Chondrocyte (in vitro differentiated cells): ENCODE measurements at places on chromosomes 3 and 15. TPM values are rescaled to one million over a fixed set of nuclear protein-coding genes. Genes with fewer than 3 reads are reported as not detected.

DNA sequence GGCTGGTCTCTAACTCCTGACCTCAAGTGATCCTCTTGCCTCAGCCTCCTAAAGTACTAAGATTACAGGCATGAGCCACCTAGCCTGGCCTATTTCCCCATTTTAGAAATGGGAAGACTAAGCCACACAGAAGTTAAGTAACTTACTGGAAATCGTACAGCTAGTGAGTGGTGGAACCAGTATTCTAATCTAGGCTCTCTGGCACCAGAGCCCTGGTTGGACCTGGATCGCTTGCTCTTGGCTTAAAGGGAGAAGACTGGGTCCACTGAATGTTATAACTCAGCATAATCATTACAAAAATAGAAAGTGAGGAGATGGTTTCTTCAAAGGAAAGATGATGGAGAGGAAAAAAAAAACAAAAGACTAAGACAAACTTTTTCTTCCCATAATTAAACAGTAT is 37.4 kb upstream of the CNTN3 start:
- no peak overlapping the region for H3K27ac ChIP-seq
- H3K27me3 ChIP-seq: no peaks in the 10 kb centered on the region
- H3K4me3 ChIP-seq: no peak overlapping the region
- H3K4me1 ChIP-seq: no peaks in the 10 kb centered on the region

- H3K4me1 ChIP-seq: peaks cover 7% of the 10 kb centered on the region
- DNase-seq: no peak
- H3K36me3 ChIP-seq: peaks cover 3% of the 10 kb centered on the region
- no peak overlapping the region for H3K27ac ChIP-seq
- H3K27me3 ChIP-seq: peaks cover 5% of the 10 kb centered on the region
- H3K4me3 ChIP-seq: no peak overlapping the region
Observed at GRCh38 chr3:40718681-40719080, 193.9 kb downstream of the ZNF621 start.

GRCh38 chr15:70447521-70447920 is 315.8 kb downstream of the UACA start:
- no peaks in the 10 kb centered on the region for H3K4me1 ChIP-seq
- H3K27me3 ChIP-seq: peaks cover 61% of the 10 kb centered on the region
- H3K4me3 ChIP-seq: no peak overlapping the region

DNA sequence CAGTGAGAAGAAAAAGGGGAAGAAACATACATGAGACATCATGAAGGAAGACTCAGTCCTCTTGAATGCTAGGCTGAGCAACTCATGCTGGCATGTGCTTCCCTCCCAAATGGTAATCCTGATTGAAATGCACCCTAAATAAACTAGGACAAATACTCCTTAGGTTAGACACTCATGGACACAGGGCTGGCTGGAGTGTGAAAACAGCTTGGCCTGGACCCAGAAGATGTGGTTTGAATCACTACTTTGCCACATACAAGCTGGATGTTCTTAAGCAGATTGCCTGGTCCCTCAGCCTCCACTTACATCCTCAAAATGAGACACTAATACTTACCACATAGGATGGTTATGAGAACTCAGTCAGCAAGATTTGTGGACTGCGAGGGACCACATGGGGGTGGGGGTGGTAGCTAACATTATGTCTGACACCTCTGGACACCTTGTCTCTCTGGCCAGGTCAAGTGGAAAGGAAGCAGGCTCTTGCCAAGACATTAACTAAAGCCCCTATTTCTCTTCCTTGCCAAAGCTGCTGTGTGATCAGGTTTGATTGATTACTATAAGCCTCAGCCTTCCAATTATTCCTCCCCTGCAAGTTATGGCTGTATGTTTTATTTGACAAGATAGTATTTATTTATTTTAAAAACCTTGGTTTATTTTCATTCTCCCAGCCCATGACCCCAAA is 138.9 kb upstream of the SLC7A14 start:
- no peak overlapping the region for H3K27ac ChIP-seq
- H3K4me1 ChIP-seq: peaks cover 16% of the 10 kb centered on the region
- DNase-seq: no peak
- H3K27me3 ChIP-seq: no peaks in the 10 kb centered on the region

GRCh38 chr3:123562547-123562946 is 22.3 kb downstream of the HACD2 start:
- no peak for DNase-seq
- H3K27ac ChIP-seq: no peak overlapping the region
- H3K27me3 ChIP-seq: no peaks in the 10 kb centered on the region
- H3K4me3 ChIP-seq: no peak overlapping the region
- peaks cover 9% of the 10 kb centered on the region for H3K4me1 ChIP-seq

DNA sequence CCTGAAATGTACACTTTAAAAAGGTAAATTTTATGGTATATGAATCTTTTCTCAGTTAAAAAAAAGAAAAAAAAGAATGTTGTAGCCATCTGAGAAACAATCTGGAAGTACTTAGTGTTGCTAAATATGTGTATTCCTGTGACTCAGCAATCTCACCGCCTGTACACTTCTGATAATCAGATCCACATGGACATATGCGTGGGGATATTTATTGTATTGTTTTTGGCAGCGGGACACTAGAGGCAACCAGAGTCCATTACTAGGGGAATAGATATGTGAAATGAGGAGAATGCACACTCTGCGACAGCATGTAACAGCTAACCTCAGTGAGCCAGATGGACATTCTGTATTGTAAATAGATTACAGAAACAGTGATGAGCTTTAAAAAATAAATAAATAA is 65.4 kb downstream of the AQP9 start:
- no peak for DNase-seq
- H3K4me3 ChIP-seq: no peak overlapping the region
- H3K36me3 ChIP-seq: no peaks in the 10 kb centered on the region
- H3K27me3 ChIP-seq: no peaks in the 10 kb centered on the region
- peaks cover 21% of the 10 kb centered on the region for H3K4me1 ChIP-seq

DNA sequence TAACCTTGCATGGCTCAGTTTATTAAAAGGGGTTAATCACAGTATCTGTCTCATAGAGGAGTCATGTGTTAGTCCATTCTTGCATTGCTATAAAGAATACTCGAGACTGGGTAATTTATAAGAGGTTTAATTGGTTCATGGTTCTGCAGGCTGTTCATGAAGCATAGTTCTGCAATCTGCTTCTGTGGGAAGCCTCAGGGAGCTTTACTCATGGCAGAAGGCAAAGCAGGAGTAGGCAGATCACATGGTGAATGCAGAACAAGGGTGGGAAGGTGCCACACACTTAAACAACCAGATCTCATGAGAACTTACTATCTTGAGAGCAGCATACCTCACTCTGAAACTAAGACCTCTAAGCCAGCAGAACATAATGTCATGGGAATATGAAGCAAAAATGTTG is 42.2 kb upstream of the PTX3 start:
- H3K27me3 ChIP-seq: no peaks in the 10 kb centered on the region
- DNase-seq: no peak
- peaks cover 5% of the 10 kb centered on the region for H3K4me1 ChIP-seq
- H3K4me3 ChIP-seq: no peak overlapping the region

DNA sequence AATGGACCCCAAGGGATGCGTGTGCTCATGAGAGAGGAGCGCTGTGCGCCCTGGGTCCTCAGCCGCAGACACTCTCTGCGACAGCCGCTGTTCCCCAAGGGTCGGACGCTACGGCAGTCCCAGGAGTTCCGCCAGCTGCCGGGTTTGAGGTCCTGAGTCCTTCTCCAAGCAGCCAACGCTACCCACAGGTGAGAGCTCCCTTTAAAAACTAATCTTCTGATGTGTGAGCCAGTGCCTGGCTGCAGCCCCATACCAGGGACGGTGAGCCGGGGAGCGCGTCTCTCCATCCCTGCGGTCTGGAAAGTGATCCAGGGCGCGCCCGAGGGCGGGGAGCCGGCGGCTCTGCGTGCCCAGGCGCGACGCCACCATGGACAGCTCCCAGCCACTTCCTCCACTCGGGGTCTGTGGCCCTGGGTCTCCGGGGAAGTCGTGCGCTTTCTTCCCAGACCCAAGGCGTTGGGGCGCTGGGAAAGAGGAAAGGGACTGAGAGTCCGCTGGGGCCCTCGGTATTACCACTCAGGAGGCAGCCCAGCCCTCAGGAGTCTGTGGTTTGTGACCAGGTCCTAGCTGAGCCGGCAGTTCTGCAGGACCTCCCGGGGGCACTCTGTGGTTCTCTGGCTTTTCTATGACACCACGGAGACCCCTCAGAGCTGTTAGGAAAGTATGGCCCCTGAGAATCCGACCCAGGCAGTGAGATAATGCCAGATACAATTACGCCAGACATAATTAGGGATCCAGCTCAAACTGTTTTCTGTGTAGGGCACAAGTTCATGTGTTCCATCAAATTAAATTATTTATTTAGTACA is 1.4 kb downstream of the CEMIP start:
- no peak for DNase-seq
- H3K27ac ChIP-seq: no peak overlapping the region
- H3K4me1 ChIP-seq: peaks cover 87% of the 10 kb centered on the region
- no peaks in the 10 kb centered on the region for H3K27me3 ChIP-seq

GRCh38 chr15:36517758-36518157 is 61.7 kb upstream of the CDIN1 start:
- no peak for DNase-seq
- H3K27me3 ChIP-seq: no peaks in the 10 kb centered on the region
- no peaks in the 10 kb centered on the region for H3K4me1 ChIP-seq
- H3K27ac ChIP-seq: no peak overlapping the region
- H3K36me3 ChIP-seq: no peaks in the 10 kb centered on the region
- no peak overlapping the region for H3K4me3 ChIP-seq

- H3K27ac ChIP-seq: peak within 1 kb of the TSS; percentile 91
- peaks cover 6% of the 10 kb centered on the region for H3K36me3 ChIP-seq
- H3K27me3 ChIP-seq: no peaks in the 10 kb centered on the region
- peaks cover 54% of the 10 kb centered on the region for H3K4me1 ChIP-seq
Observed at GRCh38 chr3:12158387-12159226, at the start of gene TIMP4. TSS of gene TIMP4 (minus strand) at chr3:12158912. CDS start at chr3:12158840, 72 bp downstream.

- no peak overlapping the region for H3K4me3 ChIP-seq
- no peaks in the 10 kb centered on the region for H3K27me3 ChIP-seq
Observed at GRCh38 chr3:17544632-17545031, 197.8 kb downstream of the TBC1D5 start.

- no peak overlapping the region for H3K27ac ChIP-seq
- no peak for DNase-seq
- no peak overlapping the region for H3K4me3 ChIP-seq
- peaks cover 5% of the 10 kb centered on the region for H3K36me3 ChIP-seq
- H3K4me1 ChIP-seq: no peaks in the 10 kb centered on the region
Observed at GRCh38 chr3:138256022-138256421, 68.9 kb downstream of the ARMC8 start.

DNA sequence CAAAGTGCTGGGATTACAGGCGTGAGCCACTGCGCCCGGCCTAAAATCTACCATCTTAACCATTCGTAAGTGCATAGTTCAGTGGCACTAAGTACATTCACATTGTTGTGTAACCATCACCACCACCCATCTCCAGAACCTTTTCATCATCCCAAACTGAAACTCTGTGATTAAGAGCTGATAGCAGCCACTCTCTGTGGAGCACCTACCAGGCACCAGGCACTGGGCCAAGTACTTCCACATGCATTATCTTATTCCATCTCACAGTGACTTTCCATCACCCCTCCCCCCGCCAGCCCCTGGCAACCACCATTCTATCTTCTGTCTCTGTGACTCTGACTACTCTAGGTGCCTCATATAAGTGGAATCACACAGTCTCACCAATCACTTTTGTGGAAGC is 2.3 kb upstream of the INSYN1 start:
- H3K4me1 ChIP-seq: peaks cover 8% of the 10 kb centered on the region
- peaks cover 8% of the 10 kb centered on the region for H3K27me3 ChIP-seq
- no peak for DNase-seq
- H3K27ac ChIP-seq: no peak overlapping the region

- H3K4me1 ChIP-seq: peaks cover 4% of the 10 kb centered on the region
- H3K36me3 ChIP-seq: no peaks in the 10 kb centered on the region
- no peak for DNase-seq
- H3K27me3 ChIP-seq: no peaks in the 10 kb centered on the region
- no peak overlapping the region for H3K27ac ChIP-seq
- no peak overlapping the region for H3K4me3 ChIP-seq
Observed at GRCh38 chr3:106438887-106439286, 570.1 kb upstream of the CBLB start.

CKMT1B gene
- not detected in 3 replicates for total RNA-seq

RAMAC gene
- total RNA-seq: 19.1 to 21.3 TPM (median 19.4 TPM) in 3 replicates

STAC gene
- total RNA-seq: 0.07 TPM in 1 of 3 replicates, not detected in the others

ACAA1 gene
- total RNA-seq: 47.5 to 55.2 TPM (median 48.6 TPM) in 3 replicates
